HL-60 (cell line): ENCODE measurements at places on chromosomes 16 and 17.

DNA sequence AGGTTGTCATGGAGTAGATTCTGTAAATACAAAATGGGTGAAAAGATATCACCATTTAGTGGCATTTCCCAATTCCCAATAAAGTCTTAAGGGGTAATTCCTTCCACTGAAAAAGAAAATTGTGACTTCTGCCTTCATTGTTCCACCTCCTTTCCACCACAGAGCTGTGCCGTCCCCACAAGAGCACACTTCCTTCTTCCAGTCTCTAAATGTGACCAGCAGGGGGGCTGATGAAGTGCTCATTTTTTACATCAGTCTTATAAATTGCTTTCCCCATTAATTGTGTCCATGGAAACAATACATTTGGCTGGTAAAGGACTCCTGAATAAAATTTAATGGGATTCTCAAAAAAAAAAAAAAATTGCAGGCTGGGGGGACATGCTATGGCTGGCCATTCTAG, 260.8 kb upstream of the PSMD7 start:
- DNase-seq, result peak; percentile 23

DNA sequence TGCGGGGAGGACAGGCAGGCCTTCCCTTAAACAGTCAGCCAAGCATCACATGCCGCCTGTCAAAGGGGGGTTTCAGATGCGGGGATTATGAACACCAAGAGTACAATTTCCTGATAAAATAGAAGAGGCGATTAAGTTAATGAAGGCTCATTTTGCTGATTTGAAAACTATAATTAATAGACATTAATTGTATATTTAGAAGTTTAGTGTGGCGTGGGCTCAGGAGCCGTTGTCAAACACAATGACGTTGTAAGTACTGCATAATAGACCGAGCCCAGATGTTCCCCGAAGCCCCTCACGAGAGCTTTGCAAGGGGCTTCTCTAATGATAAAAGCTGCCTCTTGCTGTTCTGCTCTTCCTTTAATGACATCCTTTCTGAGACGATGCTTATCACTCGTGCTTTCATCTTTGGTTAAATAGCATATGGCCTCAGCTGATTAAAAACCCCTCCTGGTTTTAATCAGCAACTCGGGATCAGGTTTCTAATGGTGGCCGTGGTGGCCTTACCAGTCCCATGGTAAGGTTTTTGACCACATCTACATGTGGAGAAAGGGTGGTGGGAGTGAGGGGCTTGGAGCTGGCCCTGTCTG, 28.2 kb downstream of the SNX20 start:
- DNase-seq, result no peak

DNA sequence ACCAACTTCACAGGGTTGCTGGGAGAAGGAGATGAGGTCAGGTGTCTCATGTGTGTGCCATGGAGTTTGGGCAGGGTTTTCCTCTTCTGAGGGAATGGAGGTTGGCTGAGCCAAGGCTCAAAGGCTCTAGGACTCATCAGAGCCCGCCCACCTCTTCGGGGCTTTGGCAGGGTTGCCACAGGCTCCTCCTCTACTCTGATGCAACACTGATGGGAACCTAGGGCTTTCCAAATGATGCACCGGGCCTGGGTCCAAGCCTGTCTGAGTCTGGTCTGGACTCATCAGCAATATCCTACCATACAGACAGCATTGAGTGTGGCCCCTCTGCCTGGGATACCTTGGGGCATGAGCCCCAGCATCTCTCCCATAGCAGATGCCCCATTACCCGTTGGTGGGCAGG, 59.5 kb upstream of the LHX1 start:
- no peak for DNase-seq

- no peak for DNase-seq
These were observed 6.9 kb downstream of the KRT24 start for GRCh38 chr17:40696651-40697072.

DNA sequence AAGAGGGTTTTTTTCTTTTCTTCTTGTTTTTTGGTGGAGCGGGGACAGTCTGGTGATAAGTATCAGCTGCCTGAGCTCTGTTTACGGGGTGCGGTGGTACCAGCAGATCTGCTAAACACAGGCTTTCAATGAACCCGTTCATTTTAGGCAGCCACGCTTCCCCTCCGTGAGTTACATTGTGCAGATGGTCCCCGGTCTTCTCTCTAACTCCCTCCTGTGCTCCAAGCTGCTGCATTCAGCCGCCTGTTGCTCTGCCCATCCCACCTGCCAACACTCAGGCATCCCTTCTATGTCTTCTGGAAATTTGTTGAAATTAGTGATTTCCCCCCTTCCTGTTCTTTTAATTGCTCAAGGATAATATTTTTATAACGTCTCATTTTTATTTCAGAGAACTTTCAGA, 82.1 kb upstream of the ELAC2 start:
- DNase-seq, result no peak

GRCh38 chr16:11032922-11033291, 88.5 kb downstream of the CLEC16A start:
- DNase-seq, result no peak

- DNase-seq, result no peak
These were observed 41.4 kb downstream of the MIS12 start for GRCh38 chr17:5527601-5528250.

DNA sequence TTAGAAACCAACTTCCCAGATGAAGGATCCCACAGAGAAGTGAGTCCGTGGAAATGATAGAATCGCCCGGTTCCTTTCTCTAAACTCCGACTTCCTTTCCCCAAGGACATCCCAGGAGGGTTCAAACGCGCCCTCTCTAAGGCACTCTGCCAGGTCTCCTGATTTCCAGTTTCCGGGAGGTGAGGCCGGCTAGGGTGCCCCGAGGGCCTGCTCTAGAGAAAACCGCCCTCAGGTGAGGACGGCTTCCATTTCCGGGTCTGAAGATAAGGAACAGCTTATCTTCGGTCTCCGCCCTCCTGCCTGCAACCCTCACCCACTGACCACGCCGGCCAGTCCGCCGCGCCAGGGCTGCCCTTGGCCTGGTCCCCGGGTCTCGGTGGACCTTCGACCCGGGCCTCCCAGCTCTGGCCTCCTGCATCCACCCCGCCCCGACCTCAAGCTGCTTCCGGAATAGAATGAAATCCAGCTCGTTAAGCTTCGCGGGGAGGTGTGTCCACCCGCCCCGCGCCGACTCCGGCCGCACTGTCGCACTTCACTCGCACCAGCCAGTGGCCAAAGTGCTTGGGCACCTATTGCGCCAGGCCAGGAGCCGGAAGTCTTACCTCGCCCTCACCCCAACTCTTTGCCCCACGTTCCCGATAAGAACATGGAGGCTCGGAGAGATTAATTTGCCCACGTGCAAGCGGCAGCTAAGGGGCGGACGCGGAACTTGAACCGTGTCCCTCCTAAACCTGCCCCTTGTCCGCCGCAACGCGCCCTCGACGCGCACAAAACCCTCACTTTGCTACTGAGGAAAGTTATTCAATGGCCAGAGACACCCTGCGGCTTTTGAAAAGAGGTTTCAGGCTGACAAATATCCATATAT, 836 bp upstream of the MMP15 start:
- DNase-seq, result no peak

DNA sequence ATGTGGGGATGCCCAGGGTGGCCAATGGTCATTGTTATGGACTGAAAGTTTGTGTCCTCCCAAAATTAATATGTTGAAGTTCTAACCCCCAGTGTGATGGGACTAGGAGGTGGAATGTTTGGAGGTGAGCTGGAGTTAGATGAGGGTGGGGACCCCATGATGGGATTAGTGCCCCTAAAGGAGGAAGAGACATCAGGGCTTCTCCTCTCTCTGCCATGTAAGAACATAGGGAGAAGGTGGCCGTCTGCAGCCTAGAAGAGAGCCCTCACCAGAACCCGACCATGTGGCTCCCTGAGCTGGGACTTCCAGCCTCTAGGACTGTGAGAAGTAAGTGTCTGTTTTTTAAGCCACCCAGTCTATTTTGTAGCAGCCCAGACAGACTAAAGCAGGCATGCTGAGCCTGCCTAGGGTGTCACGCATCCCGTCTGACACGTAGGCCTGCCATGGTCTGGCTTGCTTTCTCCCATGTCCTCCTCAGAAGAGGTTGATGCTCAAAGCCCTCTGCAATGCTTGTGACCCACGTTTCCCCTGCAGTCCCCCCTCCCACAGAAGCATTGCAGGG, 4.0 kb upstream of the PRPSAP1 start:
- DNase-seq, result no peak

DNA sequence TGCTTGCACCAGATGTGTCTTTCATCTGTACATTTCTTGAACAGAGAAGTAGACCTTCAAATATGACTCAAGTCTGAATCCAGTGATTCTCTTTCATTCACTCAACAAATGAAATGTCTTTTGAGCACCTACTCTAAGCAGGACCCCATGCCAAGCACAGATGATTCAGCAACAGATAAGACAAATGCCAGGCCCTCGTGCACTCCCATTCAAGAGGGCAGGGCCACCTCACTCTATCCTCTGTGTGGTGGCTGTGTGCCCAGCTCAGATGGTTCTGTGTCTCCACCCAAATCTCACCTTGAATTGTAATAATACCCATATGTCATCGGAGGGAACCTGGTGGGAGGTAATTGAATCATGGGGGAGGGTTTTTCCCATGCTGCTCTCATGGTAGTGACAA, 74.1 kb upstream of the NKD1 start:
- no peak for DNase-seq

- peak; percentile 42 for DNase-seq
These were observed 1.1 kb downstream of the CD300H start for GRCh38 chr17:74566132-74566753.

DNA sequence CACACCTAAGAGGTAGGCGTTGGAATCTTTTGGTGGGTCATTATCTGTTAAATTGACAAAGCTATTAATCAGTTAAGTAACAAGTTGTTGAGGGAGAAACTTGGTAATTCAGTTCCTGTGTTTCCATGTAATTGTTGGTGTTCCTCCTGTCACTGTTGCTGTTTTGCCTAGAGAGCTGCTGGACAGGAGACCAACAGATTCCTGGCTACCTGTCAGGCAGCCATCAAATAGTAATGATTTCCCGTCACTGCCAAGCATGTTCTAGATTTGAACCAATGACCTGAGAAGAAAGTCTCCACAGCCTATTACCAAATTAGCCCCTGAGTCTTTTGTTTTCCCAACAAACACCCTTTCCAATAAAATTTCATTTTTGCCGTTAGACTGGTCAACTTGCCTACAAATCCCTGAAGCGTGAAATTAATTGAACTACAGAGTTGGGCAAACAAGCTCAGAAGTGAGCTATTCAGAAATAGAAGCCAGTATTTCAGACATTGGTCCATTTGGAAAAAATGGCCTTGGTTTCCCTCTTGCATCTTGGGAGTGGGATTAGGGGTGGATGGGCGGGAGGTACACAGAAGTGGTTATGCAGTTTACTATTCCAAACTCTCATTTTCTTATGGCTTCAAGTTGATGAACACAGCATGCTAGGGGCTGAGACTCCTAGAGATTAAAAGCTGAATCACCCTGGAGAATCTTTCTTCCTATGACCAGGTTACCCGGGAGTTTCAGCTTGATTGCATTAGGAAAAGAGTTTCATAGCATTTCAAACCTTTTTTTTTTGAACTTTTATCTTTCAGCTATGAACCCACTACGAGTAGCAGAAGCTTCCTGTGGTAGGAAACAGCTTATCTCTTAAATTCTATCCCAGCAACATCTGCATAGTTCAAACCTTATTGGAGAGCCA, 262.8 kb upstream of the MAF start:
- DNase-seq, result no peak

DNA sequence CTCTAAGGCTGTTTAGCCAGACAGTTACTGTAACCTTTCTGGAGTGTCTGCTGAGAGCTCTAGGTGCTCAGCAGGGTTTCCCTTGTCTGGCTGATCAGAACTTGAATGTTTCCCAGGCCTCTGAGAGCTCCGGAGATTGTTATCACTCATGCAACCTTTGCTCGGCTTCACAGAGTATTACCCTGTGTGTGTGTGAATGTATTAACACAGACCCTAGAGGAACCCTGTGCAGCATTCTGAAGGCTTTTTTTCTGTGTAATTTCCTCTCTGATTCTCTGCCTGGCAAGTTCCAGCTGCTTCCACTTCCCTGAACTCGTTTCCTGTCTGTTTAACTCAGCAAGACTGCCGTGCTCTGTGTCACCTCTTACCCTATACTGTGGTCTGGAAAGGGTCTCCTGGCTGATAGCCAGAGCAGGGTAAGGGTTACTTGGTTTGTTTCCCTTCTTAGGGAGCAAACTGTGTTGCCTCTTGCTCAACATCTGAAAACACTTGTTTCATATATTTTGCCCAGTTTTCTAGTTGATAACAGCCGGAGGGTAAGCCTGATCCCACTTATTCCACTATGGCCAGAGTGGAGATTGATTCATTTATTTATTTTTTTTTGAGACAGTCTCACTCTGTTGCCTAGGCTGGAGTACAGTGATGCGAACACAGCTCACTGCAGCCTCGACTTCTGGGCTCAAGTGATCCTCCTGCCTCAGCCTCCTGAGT, 21.7 kb downstream of the PRMT7 start:
- peak; percentile 89 for DNase-seq

DNA sequence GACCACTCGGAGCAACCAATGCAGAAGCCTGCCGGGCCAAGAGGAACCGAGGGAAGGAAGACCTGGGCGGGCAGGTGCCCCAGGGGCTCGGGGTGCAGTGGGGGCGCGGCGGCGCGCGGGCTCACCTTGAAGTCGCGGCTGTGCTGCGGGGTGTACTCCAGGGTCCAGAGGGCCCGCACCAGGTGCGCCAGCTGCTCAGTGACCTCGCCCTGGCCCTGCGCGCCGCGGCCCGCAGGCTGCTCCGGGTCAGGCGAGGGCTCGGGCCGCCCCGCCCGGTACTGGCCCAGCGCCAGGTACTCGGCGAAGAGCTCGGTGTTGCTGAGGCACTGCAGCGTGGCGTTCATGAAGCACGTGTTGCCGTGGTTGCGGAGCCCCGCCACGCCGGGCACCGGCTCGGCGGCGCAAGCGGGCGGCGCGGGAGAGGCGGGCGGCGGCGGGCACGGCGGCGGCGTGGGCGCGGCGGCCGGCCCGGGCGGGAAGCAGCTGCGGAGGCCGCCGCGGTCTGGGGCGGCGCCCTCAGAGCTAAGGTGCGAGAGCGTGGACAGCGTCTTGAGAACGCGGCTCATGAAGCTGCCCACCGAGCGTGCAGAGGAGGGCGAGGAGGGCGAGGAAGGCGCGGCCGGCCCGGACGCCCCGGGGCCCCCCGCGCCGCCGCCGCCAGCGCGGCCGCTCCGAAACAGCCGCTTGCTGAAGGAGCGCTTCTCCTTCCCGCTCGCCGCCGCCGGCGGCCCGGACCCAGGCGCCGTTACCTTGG, 562 bp downstream of the USP31 start:
- peak; percentile 47 for DNase-seq

- no peak for DNase-seq
These were observed 31.2 kb upstream of the ZNF469 start for GRCh38 chr16:88351491-88352101.
